T-helper 1 cell (primary cell): ENCODE measurements at places on chromosomes 6 and 20.
A peak's percentile ranks its signal among the peaks of the same experiment; 100 is the strongest.

DNA sequence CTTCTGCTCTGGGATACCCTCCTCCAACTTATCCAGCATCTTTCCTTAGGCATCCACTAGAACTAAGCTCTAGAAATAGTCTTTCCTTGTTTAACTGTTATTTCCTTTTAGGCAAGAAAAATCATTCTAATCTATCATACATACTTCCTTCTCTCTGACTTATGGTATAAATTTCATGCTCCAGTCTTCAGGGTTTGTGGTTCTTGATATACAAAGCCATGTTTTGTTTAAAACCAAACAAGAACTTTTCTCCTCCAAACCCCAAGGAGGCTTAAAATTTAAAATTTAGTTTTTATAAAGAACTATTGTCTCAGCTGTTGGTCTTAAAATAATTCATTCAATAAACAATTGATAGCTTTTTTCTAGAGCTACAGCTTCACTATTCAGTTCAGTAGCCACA is 77.2 kb downstream of the CD164 start:
- no peak for DNase-seq

GRCh38 chr6:103284835-103285234 is 1574.9 kb downstream of the HACE1 start:
- DNase-seq: no peak

- no peak for DNase-seq
These were observed 146.7 kb upstream of the LRFN2 start for GRCh38 chr6:40733770-40734396.

GRCh38 chr20:60888771-60889170 is 363.3 kb upstream of the CDH4 start:
- DNase-seq: no peak

- no peak for DNase-seq
These were observed 6.6 kb upstream of the CCR6 start for GRCh38 chr6:167116109-167116837.

GRCh38 chr20:36461600-36462439 is 79.5 kb upstream of the MYL9 start:
- DNase-seq: peak; percentile 26

- DNase-seq: no peak
These were observed 35.1 kb downstream of the RBM38 start for GRCh38 chr20:57426271-57426689.

- DNase-seq: no peak
These were observed 64.9 kb downstream of the YTHDF1 start for GRCh38 chr20:63150911-63151531.

GRCh38 chr20:53875452-53875851 is 194.9 kb downstream of the BCAS1 start:
- no peak for DNase-seq

DNA sequence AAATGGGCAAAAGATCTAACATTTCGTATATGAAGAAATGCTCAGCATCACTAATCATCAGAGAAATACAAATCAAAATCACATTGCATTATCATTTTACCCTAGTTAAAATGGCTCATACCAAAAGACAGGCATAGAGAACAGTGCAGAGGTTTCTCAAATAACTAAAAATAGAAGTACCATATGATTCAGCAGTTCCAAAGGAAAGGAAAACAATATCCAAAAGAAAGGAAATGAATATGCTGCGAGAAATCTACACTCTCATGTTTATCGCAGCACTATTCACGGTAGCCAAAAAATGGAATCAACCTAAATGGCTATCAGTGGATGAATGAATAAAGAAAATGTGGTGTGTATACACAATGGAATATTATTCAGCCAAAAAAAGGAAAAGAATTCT is 63.5 kb downstream of the VTA1 start:
- DNase-seq: no peak

DNA sequence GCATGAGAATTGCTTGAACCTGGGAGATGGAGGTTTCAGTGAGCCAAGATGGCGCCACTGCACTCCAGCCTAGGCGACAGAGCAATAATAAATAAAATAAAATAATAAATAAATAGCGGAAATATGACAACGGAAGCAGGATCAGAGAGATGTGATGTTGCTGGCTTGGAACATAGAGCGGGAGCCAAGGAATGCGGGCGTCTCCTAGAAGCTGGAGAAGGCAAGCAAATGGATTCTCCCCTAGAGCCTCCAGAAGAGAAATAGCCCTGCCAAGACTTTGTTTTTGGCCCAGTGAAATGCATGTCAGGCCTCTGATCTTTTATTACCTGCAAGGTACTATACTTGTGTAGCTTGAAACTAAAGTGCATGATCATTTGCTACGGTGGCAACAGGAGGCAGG is 12.4 kb downstream of the KIAA1755 start:
- DNase-seq: no peak

GRCh38 chr20:3080939-3081388 is 3.6 kb downstream of the AVP start:
- DNase-seq: no peak

DNA sequence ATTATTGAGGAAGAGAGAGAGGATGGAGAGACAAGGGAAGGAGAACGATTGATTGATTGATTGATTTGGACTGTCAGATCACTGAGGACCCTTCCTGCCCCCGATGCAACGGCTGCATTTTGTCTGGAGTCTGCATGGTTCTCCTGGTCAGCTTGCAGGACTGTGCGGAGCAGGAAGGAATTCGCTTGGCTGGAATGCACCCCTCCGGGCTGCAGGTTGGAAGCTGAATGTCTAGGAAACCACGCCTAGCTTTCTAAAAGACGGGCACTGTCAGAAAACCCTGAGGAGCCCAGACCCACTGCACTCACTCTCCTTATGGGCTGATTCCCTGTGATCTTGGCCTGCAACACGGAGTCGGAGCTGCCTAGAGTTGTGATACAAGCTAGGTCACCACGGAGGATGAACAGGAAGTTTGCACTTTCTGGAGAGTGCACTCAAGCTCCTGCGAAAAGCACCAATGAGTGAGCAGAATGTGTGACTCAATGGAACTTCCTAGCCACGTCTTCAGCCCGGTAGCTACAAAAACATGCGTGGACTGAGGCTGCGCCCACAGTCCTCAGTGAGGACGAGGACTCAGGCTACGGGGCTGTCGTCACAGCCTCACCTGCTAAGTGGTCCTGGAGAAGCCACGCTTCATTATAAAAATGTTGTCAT is 14.4 kb downstream of the DACT2 start:
- DNase-seq: no peak

DNA sequence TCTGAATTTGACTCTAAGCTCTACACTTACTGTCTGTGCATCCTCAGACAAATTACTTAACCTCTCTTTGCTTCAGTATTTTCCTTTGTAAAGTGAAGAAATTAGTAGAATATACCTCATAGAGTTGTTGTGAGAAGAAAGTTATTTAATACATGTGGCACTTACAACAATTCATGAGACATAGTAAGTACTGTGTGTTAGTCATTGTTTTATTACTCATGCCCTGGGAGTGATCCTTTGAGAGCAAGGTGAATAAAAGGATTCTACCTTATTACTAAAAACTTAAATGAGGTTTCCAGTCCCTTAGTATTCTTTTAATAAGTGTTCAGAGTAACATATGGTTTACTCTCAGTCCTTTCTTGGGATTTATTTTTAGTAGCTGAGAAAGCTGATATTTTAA is 233.6 kb upstream of the MAP3K7 start:
- no peak for DNase-seq

- DNase-seq: no peak
These were observed 14.2 kb downstream of the KCNG1 start for GRCh38 chr20:51008718-51009117.

- no peak for DNase-seq
These were observed 116.9 kb downstream of the RWDD2A start for GRCh38 chr6:83310046-83310445.

- no peak for DNase-seq
These were observed 1.4 kb downstream of the FYN start for GRCh38 chr6:111871725-111872400.

- no peak for DNase-seq
These were observed 135.9 kb upstream of the FUT9 start for GRCh38 chr6:95879856-95880255.

DNA sequence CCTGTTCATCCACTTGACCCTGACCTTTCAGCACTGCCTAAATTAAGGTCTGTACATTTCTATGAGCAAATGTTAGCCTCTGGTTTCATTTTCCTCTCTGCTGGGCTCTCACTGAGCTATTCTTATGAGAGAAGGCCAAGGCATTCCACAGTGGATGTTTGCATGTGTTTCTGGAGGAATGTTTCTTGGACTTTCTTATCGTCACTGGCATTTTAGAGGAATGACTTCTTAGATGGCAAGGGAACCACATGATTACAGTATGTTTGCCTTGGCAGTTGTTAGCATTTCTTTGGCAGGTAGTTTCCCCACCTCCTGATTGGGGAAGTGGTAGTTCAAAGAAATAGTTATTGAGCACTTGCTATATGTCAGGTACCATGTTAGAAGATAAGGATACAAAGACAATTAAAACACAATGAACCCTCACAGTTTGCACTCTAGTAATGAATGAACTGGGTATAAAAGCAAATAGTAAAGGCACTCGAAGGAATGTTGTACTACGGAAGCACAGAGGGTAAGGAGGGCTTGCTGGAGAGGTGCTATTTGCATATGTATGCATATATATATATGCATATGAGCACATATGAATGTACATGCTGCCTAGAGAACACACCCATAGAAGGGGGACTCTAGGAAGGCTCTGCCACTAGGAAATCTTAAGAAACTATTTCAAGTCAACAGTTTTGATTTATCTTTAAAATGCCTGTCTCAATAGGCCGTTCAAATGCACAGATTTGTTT is 307.4 kb downstream of the EYA4 start:
- no peak for DNase-seq

GRCh38 chr20:31819083-31819784 is at the start of gene MYLK2:
TSS of gene MYLK2 (plus strand) at chr20:31819356. CDS start at chr20:31819581, 225 bp downstream.
- DNase-seq: no peak

DNA sequence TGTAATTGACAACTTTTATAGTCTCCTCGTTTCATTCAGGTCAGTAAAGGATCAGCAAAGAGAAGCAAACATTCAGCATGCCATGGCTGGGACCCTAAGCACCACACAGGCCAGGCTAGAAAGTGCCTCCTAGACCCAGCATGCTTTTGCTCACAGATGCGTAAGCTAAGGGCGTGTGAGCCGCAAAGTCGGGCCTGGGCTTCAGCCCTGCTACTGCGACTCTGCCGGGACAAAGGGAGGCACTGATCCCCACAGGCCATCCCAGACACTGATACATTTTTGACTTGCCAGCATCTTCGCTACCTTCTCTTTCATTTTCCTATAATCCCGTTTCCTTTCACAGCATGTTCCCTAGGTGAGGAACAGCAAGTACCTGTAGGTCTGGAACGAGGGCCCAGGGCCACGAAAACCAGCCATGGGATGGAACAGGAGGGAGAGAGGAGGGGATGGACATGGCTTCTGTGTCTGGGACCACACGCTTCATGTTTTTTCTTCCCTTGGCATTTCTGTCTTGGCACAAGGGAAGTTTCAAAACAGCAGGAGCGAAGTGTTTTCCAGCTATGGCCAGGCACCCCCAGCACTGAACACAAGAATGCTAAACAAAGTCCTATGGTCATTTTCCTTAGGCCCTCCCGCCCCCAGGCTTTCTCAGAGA is 42.6 kb downstream of the IRF4 start:
- no peak for DNase-seq

DNA sequence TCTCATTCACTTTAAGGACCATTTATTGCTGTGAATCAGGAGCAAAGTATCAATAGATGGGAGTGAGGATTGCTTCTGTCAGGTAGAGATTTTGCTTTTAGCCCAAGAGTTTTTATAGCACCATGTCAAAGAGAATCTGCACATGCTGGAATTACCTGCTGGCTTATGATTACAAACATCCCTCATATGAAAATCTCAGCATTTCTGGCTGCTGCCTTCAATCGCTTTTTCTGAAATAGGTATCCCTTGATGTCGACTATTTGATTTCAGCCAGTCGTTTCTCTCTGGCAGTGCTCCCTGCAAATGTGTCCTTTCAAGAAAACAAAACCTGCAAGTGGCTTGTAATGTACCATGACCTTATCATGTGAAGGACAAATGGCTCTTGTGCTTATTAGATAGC is 34.5 kb upstream of the NEDD9 start:
- DNase-seq: no peak

DNA sequence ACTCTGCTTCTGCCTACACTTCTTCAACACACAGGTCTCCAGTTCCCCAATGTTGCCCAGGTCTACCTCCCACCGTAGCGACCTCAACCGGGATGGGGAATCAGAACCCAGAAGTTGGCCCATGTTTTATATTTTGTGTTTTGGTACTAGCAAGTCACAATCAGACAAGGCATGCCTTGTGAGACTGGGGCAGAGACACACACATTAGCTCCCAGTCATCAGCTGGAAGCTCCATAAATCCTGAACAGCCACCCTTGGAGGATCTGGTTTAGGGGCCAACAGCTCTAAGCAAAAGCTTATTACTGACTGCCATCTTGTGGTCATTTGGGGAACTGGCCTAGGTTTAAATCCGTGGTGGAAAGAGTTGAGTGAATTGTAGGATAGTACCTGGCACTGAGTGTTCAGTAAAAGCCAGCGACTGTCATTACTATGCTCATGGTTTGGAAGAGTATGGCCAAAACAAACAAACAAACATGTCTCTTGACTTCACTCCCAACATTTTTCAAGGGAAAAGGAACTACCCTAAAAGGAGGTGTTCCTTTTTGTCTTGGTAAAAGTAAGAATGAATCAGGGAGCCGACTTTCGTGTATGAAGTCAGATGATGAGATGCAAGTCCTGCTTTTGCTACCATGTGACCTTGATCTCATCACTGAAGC is 40.5 kb downstream of the PIM1 start:
- peak; percentile 55 for DNase-seq

DNA sequence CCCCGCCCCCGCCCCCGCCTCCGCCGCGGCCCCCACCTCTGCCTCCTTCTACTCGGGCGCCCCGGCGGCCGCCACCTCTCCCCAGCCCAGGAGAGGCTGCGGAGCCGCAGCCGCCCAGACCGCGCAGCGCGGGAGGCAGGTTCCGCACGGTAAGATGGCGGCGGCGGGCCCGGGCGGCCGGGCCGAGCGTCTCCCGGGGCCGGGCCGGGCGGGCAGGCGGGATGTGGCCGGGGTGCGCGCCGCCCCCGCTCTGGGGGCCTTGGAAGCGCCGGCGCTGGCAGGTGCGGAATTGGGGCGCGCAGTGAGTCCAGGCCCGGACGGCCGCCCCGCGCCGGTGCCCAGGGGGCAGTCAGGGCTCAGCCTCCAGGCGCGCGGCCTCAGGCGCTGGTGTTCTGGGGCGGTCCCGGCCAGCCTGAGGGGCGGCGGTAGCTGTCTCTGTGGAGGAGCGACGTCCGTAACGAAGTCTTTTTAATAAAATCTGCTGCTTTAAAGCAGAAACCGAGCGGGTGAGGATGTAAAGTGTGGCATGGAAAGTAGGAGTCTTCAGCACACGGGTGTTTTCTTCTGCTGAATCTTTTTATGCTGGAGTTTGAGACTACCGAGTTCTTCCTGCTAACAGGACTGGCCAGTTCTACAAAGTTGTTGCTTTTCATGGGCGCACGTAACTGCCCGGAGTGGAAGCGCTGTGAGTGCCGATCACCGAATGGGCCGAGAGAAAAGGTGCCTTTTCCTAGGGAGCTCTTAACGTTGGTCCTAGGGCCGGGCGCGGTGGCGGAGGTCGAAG is at the start of gene GID8:
TSS of gene GID8 (plus strand) at position 43 of the 784 bp plus-strand sequence. CDS start 3,356 bp downstream, outside the sequence.
- DNase-seq: peak; percentile 50

DNA sequence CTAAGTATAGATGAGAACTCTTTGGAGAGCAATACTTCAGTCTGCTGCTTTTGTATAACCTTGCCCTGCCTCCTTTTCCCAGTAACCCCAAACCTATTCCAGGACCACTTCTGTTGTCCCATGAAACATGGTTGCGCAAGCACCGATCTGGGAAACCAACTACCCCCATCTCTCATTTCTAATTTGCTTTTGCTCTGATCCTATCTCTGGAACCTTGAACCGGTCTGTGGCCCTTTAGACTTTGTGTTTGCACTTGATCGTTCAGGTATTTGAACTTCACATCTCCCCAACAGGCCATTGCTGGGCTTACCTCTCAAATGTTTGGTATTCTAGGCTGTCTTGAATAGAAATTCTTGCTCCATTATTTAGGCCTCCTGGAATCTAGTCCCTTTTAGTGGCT is 25.0 kb downstream of the L3MBTL3 start:
- no peak for DNase-seq
